ENCODE measurements at places on chromosomes 7 and 10. TPM values are rescaled to one million over a fixed set of nuclear protein-coding genes. Genes with fewer than 3 reads are reported as not detected.

The MRLN gene
- polyA plus RNA-seq = not detected

The INSYN2A gene
- polyA plus RNA-seq = 0.35 TPM

The DIP2C gene
- 12.9 TPM for polyA plus RNA-seq

The ACTR3C gene
- 0.36 TPM for polyA plus RNA-seq

The INPP5A gene
- 20.2 TPM for polyA plus RNA-seq

The COL1A2 gene
- 4,815 TPM for polyA plus RNA-seq

The IDE gene
- polyA plus RNA-seq = 31.2 TPM

The OR2A1 gene
- not detected for polyA plus RNA-seq

The UCN3 gene
- not detected for polyA plus RNA-seq

The ZP3 gene
- polyA plus RNA-seq = 0.63 TPM

The RGR gene
- not detected for polyA plus RNA-seq

The AIMP2 gene
- 58.5 TPM for polyA plus RNA-seq

The CUZD1 gene
- polyA plus RNA-seq = 0.96 TPM

The ELAPOR2 gene
- 3.4 TPM for polyA plus RNA-seq

The EIF4H gene
- polyA plus RNA-seq = 378 TPM

The GIMAP6 gene
- polyA plus RNA-seq = not detected

The FOXK1 gene
- polyA plus RNA-seq = 4.7 TPM

The PLA2G12B gene
- polyA plus RNA-seq = not detected

The WNT8B gene
- polyA plus RNA-seq = not detected

The OR2A42 gene
- polyA plus RNA-seq = not detected

The DYDC2 gene
- polyA plus RNA-seq = not detected

The SPDYE6 gene
- polyA plus RNA-seq = not detected

The PPP1R3C gene
- polyA plus RNA-seq = 51.1 TPM

The CPN1 gene
- polyA plus RNA-seq = not detected

The ATP6V0A4 gene
- polyA plus RNA-seq = not detected

The TMEM236 gene
- 0.01 TPM for polyA plus RNA-seq

The PRLHR gene
- polyA plus RNA-seq = not detected

The TAS2R5 gene
- 0.81 TPM for polyA plus RNA-seq

The UCMA gene
- not detected for polyA plus RNA-seq

The BAMBI gene
- polyA plus RNA-seq = 11.0 TPM

The NEUROD6 gene
- not detected for polyA plus RNA-seq

The GPNMB gene
- 6.8 TPM for polyA plus RNA-seq

The GDI2 gene
- polyA plus RNA-seq = 326 TPM

The TMEM178B gene
- 0.01 TPM for polyA plus RNA-seq

The GDF2 gene
- not detected for polyA plus RNA-seq

The GRIFIN gene
- not detected for polyA plus RNA-seq

The GJC3 gene
- not detected for polyA plus RNA-seq

The MMP21 gene
- polyA plus RNA-seq = 0.07 TPM

The HOXA5 gene
- 48.3 TPM for polyA plus RNA-seq

The LRRD1 gene
- polyA plus RNA-seq = not detected

The MCM10 gene
- polyA plus RNA-seq = 2.6 TPM

All from AG04450 (cell line).